ENCODE measurements at places on chromosomes 7 and 10.

- no peak for DNase-seq
Measured at GRCh38 chr7:7820409-7820808, 102.0 kb upstream of the RPA3 start.

GRCh38 chr10:21719502-21719901, 185.5 kb downstream of the MLLT10 start:
- no peak for DNase-seq

DNA sequence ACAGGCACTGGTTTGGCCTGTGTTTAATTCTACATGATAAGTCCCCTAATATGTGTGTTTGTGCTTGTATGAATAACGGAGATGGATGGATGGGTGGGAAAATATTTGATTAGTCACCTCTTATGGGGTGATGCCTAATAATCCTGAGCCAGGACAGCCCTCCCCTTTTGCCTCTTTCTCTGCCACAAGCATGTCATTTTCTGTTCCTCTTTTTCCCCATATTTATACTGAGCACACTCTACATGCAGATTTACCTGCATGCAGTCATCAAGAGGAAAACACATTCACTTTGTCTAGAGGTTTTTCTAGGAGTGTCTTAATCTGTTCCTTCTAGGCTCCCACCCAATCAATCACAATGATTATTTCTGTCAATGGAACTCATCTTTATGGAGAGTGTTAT, 111.6 kb upstream of the TBX20 start:
- DNase-seq, result no peak

DNA sequence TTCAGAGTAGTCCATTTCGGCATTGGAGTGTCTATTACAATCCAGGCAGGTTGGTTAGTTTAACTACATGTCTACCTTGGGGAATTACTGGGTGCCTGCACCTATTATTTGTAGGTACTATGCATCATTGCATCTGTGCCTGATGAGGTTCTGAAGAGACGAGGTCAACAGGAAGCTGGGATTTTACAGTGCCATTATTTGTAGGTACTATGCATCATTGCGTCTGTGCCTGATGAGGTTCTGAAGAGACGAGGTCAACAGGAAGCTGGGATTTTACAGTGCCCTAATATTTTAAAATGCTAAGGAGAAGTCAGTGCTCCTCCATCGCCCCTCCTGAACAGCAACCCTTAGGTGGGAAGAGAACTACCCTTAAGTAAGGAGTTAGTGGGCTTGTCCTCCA, 41.7 kb downstream of the NPY start:
- DNase-seq, result no peak

DNA sequence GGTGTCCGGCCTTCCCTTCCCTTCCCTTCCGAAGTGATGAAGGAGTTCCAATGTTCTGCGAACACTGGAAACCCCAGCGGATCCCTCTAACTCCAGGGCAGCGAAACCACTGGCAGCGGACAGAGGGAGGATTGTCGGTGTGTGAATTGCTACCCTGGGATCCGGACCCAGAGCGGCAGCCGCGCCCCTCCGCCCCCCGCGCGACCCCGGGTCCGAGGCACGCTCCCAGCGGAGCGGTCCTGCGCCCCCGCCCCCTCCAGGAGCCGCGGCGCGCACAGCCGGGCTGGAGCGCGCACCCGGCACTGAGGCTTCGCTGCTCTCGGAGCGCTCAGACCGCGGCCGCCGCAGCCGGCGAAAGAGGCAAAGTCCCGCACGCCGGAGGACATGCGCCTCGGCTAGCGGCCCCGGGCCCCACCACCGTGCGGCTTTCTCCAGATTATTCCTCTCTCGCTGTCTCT, at the start of gene PTPRZ1:
TSS of gene PTPRZ1 (plus strand) at position 331 of the 458 bp plus-strand sequence. CDS start 339 bp downstream, outside the sequence.
- DNase-seq, result no peak

- peak; percentile 96 for DNase-seq
Measured at GRCh38 chr7:44123190-44124003, at the start of gene POLD2. Gene POLD2, minus strand, starts transcription at chr7:44123548. Its CDS starts 1,495 bp downstream, at chr7:44122053.

GRCh38 chr10:68957654-68958053, 1.7 kb downstream of the DDX21 start:
- DNase-seq, result no peak

Data from CD4-positive, alpha-beta T cell treated with Interferon gamma for 1 hour (primary cell).